ENCODE measurements at places on chromosomes 2 and 18.
A peak's percentile ranks its signal among the peaks of the same experiment; 100 is the strongest.

DNA sequence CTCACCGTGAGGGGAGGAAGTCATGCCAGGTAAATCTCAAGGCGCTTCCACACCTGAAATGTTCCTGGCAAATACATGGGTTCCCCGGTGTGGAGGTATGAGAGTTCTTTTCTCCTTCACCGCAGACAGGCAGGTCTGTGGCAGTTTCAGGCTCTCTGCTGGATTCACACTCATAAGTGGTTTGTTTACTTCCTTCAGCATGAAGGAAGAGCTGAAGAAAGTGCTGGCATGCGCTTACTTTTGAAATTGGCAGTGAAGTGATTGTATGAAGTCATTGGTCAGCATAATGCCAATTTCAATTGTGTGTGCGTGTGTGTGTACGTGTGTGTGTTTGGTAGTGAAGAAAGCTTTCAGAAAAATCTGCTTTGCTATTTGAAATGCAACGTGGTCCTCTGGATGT lies 43.4 kb downstream of the RNF144A start:
- H3K27me3 ChIP-seq: no peaks in the 10 kb centered on the region
- H3K4me1 ChIP-seq: peaks cover 4% of the 10 kb centered on the region
- DNase-seq: no peak
- no peak overlapping the region for H3K27ac ChIP-seq
- H3K36me3 ChIP-seq: no peaks in the 10 kb centered on the region

DNA sequence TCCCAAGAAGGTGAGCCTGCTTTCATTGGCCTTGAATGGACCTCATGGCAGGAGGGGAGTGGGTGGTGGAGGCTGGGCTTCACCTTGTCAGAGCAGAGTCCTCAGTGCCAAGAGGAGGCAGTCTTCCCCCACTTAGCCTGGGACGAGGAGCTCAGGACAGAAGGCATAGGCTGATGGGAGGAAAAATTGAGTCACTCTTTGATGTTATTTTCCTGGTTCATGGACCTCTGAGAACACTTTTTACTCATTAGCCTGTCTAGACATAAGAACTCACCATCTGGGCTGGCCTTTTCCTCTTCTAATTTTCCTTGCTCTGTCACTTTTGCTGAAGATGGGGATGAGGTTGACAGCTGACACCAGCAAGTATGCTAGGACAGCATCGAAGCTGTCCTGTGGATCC lies 225.7 kb upstream of the TNP1 start:
- H3K4me3 ChIP-seq: no peak overlapping the region
- H3K27ac ChIP-seq: no peak overlapping the region
- no peaks in the 10 kb centered on the region for H3K4me1 ChIP-seq

DNA sequence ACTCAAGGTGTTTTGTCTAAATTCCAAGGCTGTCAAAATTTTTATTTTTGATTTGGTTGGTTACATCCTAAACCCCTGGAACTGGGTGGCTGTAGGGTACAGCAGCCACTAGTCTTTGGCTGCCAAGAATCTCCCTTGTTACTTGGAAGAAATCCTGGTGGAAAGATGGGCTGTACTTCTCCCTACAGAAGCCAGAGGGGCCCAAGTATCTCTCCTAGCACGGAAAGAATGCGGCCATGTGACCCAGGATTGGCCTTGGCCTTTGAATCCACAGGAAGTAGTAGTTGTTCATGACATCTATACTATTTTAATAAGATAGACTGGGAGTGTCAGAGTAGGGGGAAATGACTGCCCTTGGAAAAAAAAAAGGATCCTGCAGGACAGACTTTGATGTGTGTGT lies 54.4 kb upstream of the MYO3B start:
- no peaks in the 10 kb centered on the region for H3K27me3 ChIP-seq
- H3K36me3 ChIP-seq: no peaks in the 10 kb centered on the region
- no peak overlapping the region for H3K4me3 ChIP-seq
- DNase-seq: no peak
- H3K27ac ChIP-seq: peak overlapping the region; percentile 11

GRCh38 chr2:148259674-148260073 lies 238.8 kb downstream of the MBD5 start:
- H3K27me3 ChIP-seq: no peaks in the 10 kb centered on the region
- no peak overlapping the region for H3K4me3 ChIP-seq
- no peak for DNase-seq
- no peaks in the 10 kb centered on the region for H3K36me3 ChIP-seq
- H3K4me1 ChIP-seq: no peaks in the 10 kb centered on the region

DNA sequence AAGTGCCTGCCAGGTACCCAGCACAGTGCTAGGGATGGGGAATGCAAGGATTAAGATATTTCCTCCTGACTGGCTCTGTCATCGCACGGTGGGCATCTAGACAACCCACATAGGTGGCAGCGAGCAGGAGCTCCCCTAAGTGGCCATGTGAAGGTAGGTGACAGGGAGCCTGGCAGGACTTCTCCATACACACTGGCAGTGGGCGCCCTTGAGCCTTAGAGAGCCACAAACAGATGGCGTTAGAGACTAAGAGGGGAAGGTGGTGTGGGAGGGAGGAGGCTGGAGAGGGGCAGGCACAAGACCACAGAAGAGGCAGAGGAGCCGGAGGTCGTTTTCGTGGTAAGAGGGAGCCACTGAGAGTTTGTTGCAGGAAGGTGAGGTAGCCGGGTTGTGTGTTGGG lies 15.2 kb downstream of the PRELID3A start:
- H3K4me1 ChIP-seq: peaks cover 9% of the 10 kb centered on the region
- DNase-seq: no peak
- H3K4me3 ChIP-seq: no peak overlapping the region
- peaks cover 12% of the 10 kb centered on the region for H3K36me3 ChIP-seq

DNA sequence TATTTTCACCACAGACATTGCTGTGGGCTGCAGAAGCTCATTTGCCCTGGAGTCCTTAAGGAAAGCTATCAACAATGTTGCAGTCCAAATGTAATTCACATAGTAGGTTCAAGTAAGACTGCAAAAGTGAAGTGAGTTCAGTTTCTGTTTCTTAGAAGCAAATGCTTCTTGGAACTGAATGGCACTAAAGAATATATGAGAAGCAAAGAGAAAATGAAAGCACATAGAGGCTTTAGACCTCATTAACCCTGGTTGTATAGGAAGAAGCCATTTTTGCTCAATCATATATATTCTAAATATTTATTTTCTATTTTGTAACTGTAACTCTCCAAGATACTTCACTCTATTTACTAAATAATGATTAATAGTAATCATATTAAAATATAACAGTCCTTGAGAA lies 292.0 kb downstream of the ZNF804A start:
- no peak overlapping the region for H3K4me3 ChIP-seq
- no peak overlapping the region for H3K27ac ChIP-seq
- DNase-seq: no peak
- no peaks in the 10 kb centered on the region for H3K36me3 ChIP-seq
- H3K4me1 ChIP-seq: no peaks in the 10 kb centered on the region

- H3K36me3 ChIP-seq: no peaks in the 10 kb centered on the region
- H3K27ac ChIP-seq: peak overlapping the region; percentile 99
- no peaks in the 10 kb centered on the region for H3K27me3 ChIP-seq
- H3K4me1 ChIP-seq: peaks cover 5% of the 10 kb centered on the region
- no peak for DNase-seq
Measured at GRCh38 chr2:64145714-64146113, 1.5 kb upstream of the PELI1 start.

- H3K4me1 ChIP-seq: peaks cover 57% of the 10 kb centered on the region
- H3K27me3 ChIP-seq: no peaks in the 10 kb centered on the region
- no peak overlapping the region for H3K27ac ChIP-seq
Measured at GRCh38 chr2:8522687-8523086, 159.2 kb upstream of the ID2 start.

GRCh38 chr2:136308611-136309010 lies 190.7 kb upstream of the CXCR4 start:
- H3K4me1 ChIP-seq: no peaks in the 10 kb centered on the region
- DNase-seq: no peak
- no peak overlapping the region for H3K27ac ChIP-seq
- H3K27me3 ChIP-seq: no peaks in the 10 kb centered on the region

GRCh38 chr2:158138255-158138654 lies 36.6 kb downstream of the UPP2 start:
- H3K4me3 ChIP-seq: no peak overlapping the region

- no peaks in the 10 kb centered on the region for H3K4me1 ChIP-seq
- no peaks in the 10 kb centered on the region for H3K27me3 ChIP-seq
- no peak overlapping the region for H3K27ac ChIP-seq
- H3K36me3 ChIP-seq: no peaks in the 10 kb centered on the region
Measured at GRCh38 chr2:225766431-225766830, 366.9 kb downstream of the NYAP2 start.

DNA sequence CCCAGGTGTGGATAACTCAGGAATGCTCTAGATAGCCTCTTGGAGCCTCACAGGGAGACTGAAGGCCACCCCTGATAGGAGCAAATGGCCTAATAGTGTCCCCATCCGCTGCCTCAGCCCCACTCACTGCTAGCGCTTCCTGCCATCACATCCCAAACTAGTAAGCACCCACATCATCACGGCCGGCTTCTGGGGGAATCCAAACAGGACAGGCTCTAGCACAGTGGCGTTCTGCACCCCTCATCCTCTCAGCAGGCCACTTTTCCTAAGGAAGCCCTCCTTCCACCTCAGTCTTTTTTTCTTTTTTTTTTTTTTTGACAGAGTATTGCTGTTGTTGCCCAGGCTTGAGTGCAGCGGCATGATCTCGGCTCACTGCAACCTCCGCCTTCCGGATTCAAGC lies 6.3 kb upstream of the AMER3 start:
- no peak overlapping the region for H3K4me3 ChIP-seq
- no peak overlapping the region for H3K27ac ChIP-seq
- H3K27me3 ChIP-seq: peaks cover 41% of the 10 kb centered on the region

DNA sequence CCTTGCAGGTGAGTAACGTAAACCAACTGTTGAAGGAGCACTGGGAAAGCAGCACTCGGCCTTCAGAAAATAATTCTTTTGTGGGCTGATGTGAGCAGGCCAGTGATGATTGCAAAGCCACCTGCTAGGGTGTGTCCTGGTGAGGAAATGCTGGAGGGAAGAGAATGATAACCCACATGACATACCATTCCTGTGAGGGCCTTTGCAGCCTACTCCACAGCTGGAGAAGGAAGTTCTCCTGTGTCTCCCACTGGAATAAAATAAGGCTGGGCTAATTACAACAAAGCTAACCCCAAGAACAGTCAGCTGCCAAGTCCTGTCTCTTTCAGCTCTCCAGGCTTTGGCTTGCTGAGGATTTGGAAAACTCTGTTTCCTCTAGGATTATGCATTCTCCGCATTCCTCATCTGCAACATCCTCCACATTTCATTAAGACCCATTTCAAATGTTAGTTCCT lies 16.7 kb upstream of the DSG1 start:
- H3K4me3 ChIP-seq: no peak overlapping the region
- peaks cover 29% of the 10 kb centered on the region for H3K4me1 ChIP-seq
- DNase-seq: no peak
- no peaks in the 10 kb centered on the region for H3K27me3 ChIP-seq
- H3K27ac ChIP-seq: no peak overlapping the region

DNA sequence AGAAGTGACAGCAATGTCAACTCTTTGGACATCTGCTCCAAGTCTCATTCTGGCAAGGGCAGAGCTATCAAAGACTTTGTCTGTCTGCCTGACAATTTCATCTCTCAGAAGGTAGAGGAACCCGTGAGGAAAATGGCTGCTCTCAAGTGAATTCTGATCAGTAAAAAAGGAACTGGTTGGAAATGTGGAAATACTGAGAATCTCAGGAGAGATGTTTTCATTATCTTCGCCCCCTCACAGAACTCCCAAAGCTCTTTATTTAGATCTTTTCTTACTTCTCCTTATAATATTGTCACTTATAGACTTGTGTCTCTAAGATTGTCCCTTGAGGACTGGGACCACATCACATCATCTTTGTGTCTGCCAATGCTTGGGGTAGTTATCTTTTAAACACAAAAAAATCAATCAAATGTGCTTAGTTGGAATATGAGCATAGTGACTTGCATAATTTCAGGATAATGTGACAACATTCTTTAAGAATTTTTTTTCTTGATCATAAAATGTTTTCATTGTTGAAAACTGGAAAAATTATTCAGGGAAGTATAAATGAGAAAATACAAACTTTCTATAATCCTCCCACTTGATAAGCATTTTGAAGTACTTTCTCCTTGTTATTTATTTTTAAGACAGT lies 68.2 kb upstream of the ITGB6 start:
- no peaks in the 10 kb centered on the region for H3K27me3 ChIP-seq
- H3K4me1 ChIP-seq: peaks cover 23% of the 10 kb centered on the region
- H3K36me3 ChIP-seq: peaks cover 17% of the 10 kb centered on the region
- H3K4me3 ChIP-seq: no peak overlapping the region
- no peak overlapping the region for H3K27ac ChIP-seq

DNA sequence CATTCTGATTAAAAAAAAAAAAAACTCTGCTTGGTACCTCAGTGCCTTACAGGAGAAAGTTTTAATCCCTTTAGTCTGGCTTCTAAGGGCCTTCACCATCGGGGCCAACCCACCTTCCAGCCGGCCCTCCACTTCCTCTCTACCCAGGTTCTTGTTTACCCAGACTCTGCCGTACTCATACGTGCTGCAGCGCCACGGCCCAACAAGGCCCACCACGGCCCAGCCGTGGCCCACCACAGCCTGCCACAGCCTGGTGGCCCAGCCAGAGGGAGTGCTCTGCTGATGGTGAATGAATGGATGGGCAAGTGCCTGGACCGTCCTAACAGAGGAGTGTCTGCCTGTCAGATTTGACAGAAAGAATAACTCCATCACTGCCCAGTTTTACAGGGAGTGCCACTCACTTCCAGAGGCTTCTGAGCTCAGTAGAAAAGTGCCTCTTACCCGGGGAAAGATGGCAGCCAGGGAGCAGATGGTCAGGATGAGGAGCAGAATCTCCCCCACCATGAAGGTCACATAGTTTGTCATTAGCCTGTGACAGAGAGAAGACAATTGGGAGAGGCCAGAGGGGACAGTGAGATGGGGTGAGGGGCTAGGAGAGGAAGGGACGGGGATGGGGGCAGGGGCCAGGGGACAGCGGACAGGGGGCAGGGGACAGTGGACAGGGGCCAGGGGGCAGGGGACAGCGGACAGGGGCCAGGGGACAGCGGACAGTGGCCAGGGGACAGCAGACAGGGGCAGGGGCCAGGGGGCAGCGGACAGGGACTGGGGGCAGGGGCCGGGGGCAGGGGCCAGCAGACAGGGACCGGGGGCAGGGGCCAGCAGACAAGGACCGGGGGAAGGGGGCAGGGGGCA lies 38.2 kb downstream of the CENPO start:
- peaks cover 17% of the 10 kb centered on the region for H3K4me1 ChIP-seq
- no peaks in the 10 kb centered on the region for H3K27me3 ChIP-seq
- H3K36me3 ChIP-seq: no peaks in the 10 kb centered on the region
- no peak overlapping the region for H3K4me3 ChIP-seq
- no peak overlapping the region for H3K27ac ChIP-seq

GRCh38 chr2:23660237-23660636 lies 266.7 kb downstream of the ATAD2B start:
- H3K27ac ChIP-seq: no peak overlapping the region
- H3K36me3 ChIP-seq: no peaks in the 10 kb centered on the region
- H3K4me3 ChIP-seq: no peak overlapping the region
- peaks cover 7% of the 10 kb centered on the region for H3K4me1 ChIP-seq

- H3K27me3 ChIP-seq: no peaks in the 10 kb centered on the region
- H3K27ac ChIP-seq: peak overlapping the region; percentile 61
- no peak overlapping the region for H3K4me3 ChIP-seq
- H3K36me3 ChIP-seq: no peaks in the 10 kb centered on the region
- no peak for DNase-seq
Measured at GRCh38 chr2:129055824-129056223, 737.2 kb upstream of the HS6ST1 start.

- no peaks in the 10 kb centered on the region for H3K36me3 ChIP-seq
- H3K27me3 ChIP-seq: no peaks in the 10 kb centered on the region
- H3K4me3 ChIP-seq: no peak overlapping the region
- no peak for DNase-seq
- no peaks in the 10 kb centered on the region for H3K4me1 ChIP-seq
Measured at GRCh38 chr2:231376857-231377256, 18.7 kb upstream of the B3GNT7 start.

- no peaks in the 10 kb centered on the region for H3K4me1 ChIP-seq
- H3K36me3 ChIP-seq: no peaks in the 10 kb centered on the region
- H3K4me3 ChIP-seq: no peak overlapping the region
- H3K27me3 ChIP-seq: no peaks in the 10 kb centered on the region
Measured at GRCh38 chr18:7766817-7767216, 199.7 kb downstream of the PTPRM start.

Data from esophagus squamous epithelium (tissue), 5 donors.